ENCODE measurements at places on chromosomes 4 and X. TPM values are rescaled to one million over a fixed set of nuclear protein-coding genes. Genes with fewer than 3 reads are reported as not detected.

The CXCL1 gene
- total RNA-seq, result 12.8 TPM

The TCP11X2 gene
- total RNA-seq, result not detected

The RPS6KA6 gene
- 0.05 TPM for total RNA-seq

The MAGEA9B gene
- total RNA-seq, result not detected

The SSX4B gene
- total RNA-seq, result 0.15 TPM

The CENPVL2 gene
- total RNA-seq, result not detected

The ZNF711 gene
- total RNA-seq, result 3.1 TPM

The RAB40A gene
- 0.26 TPM for total RNA-seq

The SAGE1 gene
- total RNA-seq, result not detected

The GPRASP2 gene
- 7.4 TPM for total RNA-seq

The L1CAM gene
- 819 TPM for total RNA-seq

The F8A3 gene
- 0.54 TPM for total RNA-seq

The GPRASP1 gene
- 5.0 TPM for total RNA-seq

The KLB gene
- total RNA-seq, result not detected

The GRIA2 gene
- total RNA-seq, result not detected

The SLC6A8 gene
- total RNA-seq, result 125 TPM

The CCKAR gene
- total RNA-seq, result not detected

Measured in Panc1 (cell line).